ENCODE measurements at places on chromosomes 4 and X.
A peak's percentile ranks its signal among the peaks of the same experiment; 100 is the strongest.

DNA sequence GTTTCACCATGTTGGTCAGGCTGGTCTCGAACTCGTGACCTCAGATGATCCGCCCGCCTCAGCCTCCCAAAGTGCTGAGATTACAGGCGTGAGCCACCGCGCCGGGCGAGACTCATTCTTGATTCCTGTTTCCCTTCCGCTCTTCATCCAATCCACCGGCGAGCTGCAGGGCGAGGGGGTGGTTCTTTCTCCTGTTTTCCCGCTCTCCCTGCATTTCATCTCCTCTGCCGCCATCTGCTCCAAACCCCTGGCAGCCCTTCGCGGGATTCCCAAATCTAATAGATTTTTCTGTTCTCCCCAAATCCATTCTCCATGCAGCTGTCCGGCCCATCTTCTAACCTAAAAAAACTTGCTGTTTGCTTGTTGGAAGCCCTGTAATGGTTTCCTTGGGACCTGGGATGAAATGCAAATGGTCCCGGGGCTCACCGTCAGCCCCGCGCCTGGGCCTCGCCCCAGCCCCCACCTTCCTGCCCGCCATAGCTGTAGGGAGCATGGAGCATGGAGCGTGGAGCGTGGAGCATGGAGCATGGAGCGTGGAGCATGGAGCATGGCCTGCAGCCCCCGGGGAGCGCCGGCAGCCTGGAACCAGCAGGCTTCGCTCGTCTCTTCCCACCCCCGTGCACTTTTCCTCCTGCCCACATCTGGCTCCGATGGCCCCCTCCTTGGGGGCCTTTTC, 1.1 kb downstream of the ZFP42 start:
- no peak for DNase-seq

DNA sequence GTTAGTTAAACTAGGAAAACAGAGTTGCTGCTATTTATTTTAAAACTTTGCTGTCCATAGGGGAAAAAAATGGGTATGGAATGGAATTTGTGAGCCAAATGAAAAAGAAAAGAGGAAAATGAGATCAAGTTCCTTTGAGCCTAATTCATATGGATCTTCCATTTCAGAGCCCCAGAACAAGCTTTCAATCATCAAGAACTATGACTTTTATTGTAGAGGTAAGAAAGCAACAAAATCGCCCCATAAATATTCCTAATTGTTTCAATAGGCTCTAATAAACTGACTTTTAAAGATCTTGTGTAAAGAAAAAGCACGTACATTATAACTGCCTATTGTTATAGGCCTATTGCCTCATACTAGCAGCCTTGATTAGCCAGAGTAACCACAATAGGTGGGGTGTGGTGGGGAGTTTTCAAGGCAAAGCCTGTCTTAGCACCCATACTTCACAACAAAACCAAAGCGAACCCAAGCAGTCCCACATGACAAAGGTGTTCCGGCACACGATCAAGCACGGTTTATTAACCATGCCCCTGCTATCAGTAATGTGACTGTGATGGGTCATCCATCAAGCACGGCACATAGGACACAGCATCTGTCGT, 44.4 kb downstream of the RBM47 start:
- no peak for DNase-seq

DNA sequence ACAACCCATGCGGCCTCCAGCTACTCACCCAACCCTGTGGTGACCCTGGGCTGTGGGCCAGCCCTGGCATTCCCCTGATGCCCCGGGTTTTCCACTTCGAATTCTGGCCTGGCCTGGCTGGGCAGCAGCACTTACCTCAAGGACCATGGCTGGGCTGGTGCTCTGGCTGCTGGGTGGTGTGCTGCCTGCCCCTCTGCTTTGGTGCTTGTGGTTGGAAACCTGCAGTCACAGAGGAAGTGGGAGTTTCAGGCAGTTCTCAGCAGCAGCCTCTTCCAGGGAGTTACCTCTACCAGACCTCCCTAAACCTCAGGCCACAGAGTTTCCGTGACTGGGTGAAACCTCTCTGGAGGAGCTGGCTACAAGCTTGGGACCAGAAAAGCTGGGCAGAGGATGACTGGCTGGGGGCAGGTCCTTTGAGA, at the start of gene CXCR3:
TSS of gene CXCR3 (minus strand) at position 209 of the 419 bp plus-strand sequence. CDS start at position 147, 62 bp downstream.
- peak; percentile 73 for DNase-seq

DNA sequence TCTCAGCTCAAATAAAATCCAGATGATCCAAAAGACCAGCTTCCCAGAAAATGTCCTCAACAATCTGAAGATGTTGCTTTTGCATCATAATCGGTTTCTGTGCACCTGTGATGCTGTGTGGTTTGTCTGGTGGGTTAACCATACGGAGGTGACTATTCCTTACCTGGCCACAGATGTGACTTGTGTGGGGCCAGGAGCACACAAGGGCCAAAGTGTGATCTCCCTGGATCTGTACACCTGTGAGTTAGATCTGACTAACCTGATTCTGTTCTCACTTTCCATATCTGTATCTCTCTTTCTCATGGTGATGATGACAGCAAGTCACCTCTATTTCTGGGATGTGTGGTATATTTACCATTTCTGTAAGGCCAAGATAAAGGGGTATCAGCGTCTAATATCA, 18.7 kb upstream of the TLR8 start:
- DNase-seq: no peak

DNA sequence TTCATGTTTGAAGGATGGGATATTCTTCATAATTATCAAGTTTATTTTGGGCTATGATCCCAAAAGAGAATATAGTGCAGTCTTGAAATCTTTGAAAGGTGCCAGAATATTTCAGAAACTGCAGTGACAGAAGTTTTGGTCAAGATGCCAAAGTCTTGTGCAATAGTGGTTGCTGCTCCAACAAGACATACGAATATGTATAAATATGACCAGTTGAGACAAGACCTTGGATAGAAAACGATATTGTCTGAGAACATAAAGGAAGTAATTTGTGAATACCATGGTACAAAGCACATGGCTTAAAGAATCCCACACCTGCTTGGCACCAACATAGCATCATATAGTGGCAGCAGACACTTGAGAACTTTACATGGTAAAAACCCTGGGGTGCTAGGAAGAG, 48.6 kb upstream of the AMELX start:
- no peak for DNase-seq

DNA sequence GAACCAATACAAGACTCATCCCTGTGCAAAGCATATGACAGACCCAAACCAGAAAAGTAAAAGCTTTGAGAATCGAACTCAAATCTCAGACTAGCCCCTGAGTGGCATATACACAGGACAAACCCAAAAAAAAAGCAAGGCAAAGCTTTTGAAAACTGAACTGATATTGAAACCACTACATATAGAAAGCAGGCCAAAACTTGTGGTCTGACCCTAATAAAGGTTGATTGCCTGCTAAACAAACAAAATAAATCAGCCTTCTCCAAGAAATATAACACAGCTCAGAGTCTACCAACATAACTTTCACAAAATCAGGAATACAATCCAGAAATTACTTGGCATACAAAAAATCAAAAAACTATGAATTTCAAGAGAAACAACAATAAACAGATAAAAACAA, 40.3 kb downstream of the LRBA start:
- DNase-seq: no peak

DNA sequence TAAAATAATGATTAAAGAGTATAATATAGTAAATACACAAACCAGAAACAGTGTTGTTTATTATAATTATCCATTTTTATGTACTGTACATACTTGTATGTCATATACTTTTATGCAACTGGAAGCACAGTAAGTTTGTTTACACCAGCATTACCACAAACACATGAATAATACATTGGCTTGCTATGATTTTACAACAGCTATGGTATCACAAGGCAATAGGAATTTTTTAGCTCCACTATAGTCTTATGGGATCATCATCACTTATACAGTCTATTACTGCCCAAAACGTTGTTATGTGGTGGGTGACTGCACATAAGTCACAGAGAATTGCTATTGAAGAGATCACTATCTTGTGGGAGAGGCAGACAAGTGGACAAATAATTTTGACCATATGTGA, 1.8 kb upstream of the PF4V1 start:
- DNase-seq: no peak

DNA sequence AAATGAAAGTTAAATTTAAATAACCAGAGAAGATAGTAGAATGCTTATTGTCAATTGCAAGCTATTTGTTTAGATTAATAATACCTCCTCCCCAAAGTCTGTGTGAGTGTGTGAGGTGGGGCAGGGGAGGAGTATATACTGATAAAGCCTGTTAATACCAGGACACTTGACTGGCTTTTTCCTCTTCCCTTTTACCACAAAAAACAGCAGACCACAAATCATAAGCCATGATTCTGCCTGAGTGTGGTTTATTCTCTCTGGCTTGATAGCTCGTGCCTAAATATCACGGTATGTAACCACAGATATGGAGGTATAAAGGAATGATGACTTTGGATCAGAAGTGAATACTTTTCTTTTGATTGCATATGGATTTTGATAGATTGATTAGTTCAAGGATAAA, 21.9 kb upstream of the SCRG1 start:
- no peak for DNase-seq

GRCh38 chr4:137661693-137662092, 129.4 kb upstream of the PCDH18 start:
- DNase-seq: no peak

- no peak for DNase-seq
Measured at GRCh38 chrX:66756717-66757116, 117.8 kb upstream of the EDA2R start.

DNA sequence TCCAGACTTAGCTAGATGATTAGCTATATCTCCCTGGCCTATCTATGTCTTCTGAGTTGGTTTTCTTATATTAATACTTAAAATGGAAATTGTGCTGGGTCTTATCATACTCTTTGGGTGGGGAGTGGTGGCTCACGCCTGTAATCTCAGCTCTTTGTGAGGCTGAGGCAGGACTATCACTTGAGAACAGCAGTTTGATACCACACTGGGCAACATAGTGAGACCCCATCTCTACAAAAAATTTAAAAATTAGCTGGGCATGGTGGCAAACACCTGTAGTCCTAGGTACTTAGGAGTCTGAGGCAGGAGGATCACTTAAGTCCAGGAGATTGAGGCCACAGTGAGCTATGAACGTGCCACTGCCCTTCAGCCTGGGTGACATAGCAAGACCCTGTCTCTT, 30.4 kb downstream of the WDFY3 start:
- DNase-seq: no peak

GRCh38 chr4:150119492-150119891, 41.2 kb downstream of the DCLK2 start:
- DNase-seq: no peak

GRCh38 chr4:148016063-148016637, 284.3 kb downstream of the ARHGAP10 start:
- DNase-seq: no peak

DNA sequence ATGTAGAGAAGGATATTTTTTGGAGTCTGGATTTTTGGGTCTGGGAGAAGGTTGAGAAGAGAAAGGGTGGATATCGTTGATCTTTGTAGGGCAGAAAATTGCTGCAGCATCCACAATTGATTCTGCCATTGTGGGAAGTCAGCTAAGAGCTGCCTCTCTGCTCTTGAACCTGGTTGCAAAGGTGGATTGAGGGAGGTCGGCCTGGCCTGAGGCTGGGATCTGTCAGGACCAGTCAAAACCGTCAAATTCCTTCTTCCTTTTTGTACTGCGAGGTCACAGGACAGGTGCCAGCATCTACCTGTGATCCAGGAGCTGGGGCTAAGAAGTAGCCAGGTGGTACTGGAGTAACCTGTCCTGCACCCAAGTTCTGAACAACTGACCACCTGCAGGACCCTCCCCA, 93.7 kb downstream of the SHOX start:
- DNase-seq: no peak
